Myometrial cell (primary cell): ENCODE measurements at places on chromosomes 3 and 15. TPM values are rescaled to one million over a fixed set of nuclear protein-coding genes. Genes with fewer than 3 reads are reported as not detected.

SRGAP3 gene
- total RNA-seq, result 4.6 and 5.8 TPM in 2 replicates

MEGF11 gene
- total RNA-seq, result not detected in 2 replicates

IL1RAP gene
- total RNA-seq, result 10.7 and 11.7 TPM in 2 replicates

NRROS gene
- under 0.01 TPM in 1 of 2 replicates, not detected in the other for total RNA-seq

ARL14 gene
- total RNA-seq, result not detected in 2 replicates

RHCG gene
- total RNA-seq, result not detected in 2 replicates

ISL2 gene
- under 0.01 and 1.7 TPM in 2 replicates for total RNA-seq

MTHFS gene
- total RNA-seq, result 11.2 and 34.0 TPM in 2 replicates

LYSMD4 gene
- 7.2 and 8.2 TPM in 2 replicates for total RNA-seq

SEMA3G gene
- not detected in 2 replicates for total RNA-seq

FOXL2 gene
- 25.9 and 28.3 TPM in 2 replicates for total RNA-seq

SAMD7 gene
- total RNA-seq, result not detected in 2 replicates

TMCO5A gene
- not detected in 2 replicates for total RNA-seq

STIMATE gene
- total RNA-seq, result 13.6 and 31.7 TPM in 2 replicates

CGNL1 gene
- not detected in 2 replicates for total RNA-seq

NPAP1 gene
- total RNA-seq, result not detected in 2 replicates

KLHL6 gene
- total RNA-seq, result not detected in 2 replicates

RPL14 gene
- total RNA-seq, result 277 and 307 TPM in 2 replicates

ACP3 gene
- 9.5 and 9.7 TPM in 2 replicates for total RNA-seq

RPP14 gene
- total RNA-seq, result 9.8 and 12.2 TPM in 2 replicates

NECTIN3 gene
- total RNA-seq, result 64.9 and 65.7 TPM in 2 replicates

DGKG gene
- total RNA-seq, result under 0.01 and 1.1 TPM in 2 replicates

HDC gene
- total RNA-seq, result not detected in 2 replicates

PYGO1 gene
- total RNA-seq, result 2.0 and 3.9 TPM in 2 replicates

LRTM1 gene
- not detected in 2 replicates for total RNA-seq

TLR9 gene
- not detected in 2 replicates for total RNA-seq

ERC2 gene
- not detected in 2 replicates for total RNA-seq

GOLGA6D gene
- total RNA-seq, result not detected in 2 replicates

COL7A1 gene
- total RNA-seq, result 4.4 and 6.6 TPM in 2 replicates

MRAS gene
- 22.2 and 27.6 TPM in 2 replicates for total RNA-seq

THSD4 gene
- 60.5 and 93.6 TPM in 2 replicates for total RNA-seq

ST3GAL6 gene
- total RNA-seq, result 0.58 and 1.2 TPM in 2 replicates

SLC9C1 gene
- not detected in 2 replicates for total RNA-seq

CHRNA5 gene
- 1.2 and 7.3 TPM in 2 replicates for total RNA-seq

GUCA1C gene
- total RNA-seq, result not detected in 2 replicates

C3orf20 gene
- total RNA-seq, result not detected in 2 replicates

CCK gene
- total RNA-seq, result not detected in 2 replicates

SLC12A8 gene
- total RNA-seq, result 21.8 and 21.9 TPM in 2 replicates

COL6A5 gene
- not detected in 2 replicates for total RNA-seq

PRR20G gene
- total RNA-seq, result not detected in 2 replicates

ACAN gene
- total RNA-seq, result not detected in 2 replicates

PODXL2 gene
- total RNA-seq, result 0.29 and 0.35 TPM in 2 replicates

SERINC4 gene
- total RNA-seq, result not detected in 2 replicates

BNC1 gene
- 4.6 and 8.7 TPM in 2 replicates for total RNA-seq

NOX5 gene
- total RNA-seq, result 0.29 and 0.71 TPM in 2 replicates

ZBTB38 gene
- 83.6 and 108 TPM in 2 replicates for total RNA-seq

C2CD4A gene
- not detected in 2 replicates for total RNA-seq

ARGFX gene
- not detected in 2 replicates for total RNA-seq

ZNF35 gene
- total RNA-seq, result 5.7 and 9.5 TPM in 2 replicates

TNFAIP8L3 gene
- 4.1 and 5.8 TPM in 2 replicates for total RNA-seq

CLRN1 gene
- not detected in 2 replicates for total RNA-seq

BHLHE40 gene
- total RNA-seq, result 65.0 and 73.8 TPM in 2 replicates

PP2D1 gene
- total RNA-seq, result not detected in 2 replicates

TMC3 gene
- not detected in 2 replicates for total RNA-seq

FGF12 gene
- under 0.01 TPM in 1 of 2 replicates, not detected in the other for total RNA-seq
